ENCODE measurements at places on chromosomes 3 and 15.

- no peak for DNase-seq
These were observed 560.8 kb upstream of the TBL1XR1 start for GRCh38 chr3:177758126-177758525.

GRCh38 chr15:39021341-39021740 lies 456.7 kb upstream of the RASGRP1 start:
- no peak for DNase-seq

DNA sequence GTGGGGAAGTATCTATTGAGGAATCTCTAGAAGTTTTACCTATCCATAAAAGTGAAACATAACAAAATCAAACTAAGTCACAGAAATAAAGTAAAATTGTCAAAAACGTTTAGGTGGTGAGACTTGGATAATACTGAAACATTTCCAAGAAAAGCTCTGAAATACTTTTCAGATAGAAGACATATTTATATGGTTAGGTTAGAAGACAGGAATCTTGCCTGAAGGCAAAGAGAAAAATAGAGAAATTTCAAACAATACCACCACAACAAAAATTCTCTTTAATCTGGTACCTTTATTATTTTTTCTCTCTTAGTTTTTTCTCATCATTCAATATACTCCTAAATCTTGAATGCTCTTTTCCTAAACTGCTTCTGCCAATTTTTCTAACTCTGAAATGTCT lies 222.7 kb upstream of the PLSCR5 start:
- no peak for DNase-seq

DNA sequence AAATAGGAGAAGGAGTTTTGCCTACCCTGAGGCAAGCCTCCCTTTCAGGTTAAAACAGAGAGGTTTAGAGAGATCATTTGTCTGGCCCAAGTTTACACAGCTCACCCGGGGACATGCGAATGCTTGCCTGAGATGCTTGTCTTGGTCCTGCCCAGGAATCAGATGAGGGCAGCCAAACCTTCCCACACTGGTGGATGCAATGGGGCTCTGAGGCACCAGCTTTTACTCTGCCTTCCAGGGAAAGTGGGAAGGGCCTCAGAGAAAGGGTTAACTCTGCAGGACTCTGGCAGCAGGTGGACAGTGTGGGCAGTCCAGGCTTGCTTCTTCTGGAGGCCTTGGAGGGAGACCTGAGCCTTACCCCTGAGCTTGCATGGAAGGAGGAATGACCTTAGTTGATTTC lies 90.0 kb downstream of the LRRK1 start:
- DNase-seq, result no peak

DNA sequence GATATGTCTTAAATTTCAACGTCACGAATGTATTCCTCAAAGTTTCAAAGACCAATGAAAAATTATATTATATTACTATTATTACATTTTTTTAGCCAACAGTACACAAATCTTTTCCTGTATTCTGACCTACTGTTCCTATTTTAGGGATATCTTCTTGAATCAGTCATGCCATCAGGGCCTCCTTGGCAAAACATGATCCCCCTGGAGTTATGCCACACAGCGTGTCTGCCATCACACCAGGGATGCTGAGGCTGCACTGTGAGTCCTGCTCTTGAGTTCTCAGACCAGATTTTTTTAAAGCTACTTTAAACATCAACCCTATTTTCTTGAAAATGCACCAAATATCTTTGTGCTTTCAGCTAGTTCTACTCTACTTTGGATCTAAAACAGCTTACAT lies 425.9 kb upstream of the ZNF385D start:
- no peak for DNase-seq

GRCh38 chr3:187290503-187290902 lies 1.0 kb downstream of the MASP1 start:
- no peak for DNase-seq

- DNase-seq, result no peak
These were observed 2.2 kb upstream of the CX3CR1 start for GRCh38 chr3:39282057-39282456.

DNA sequence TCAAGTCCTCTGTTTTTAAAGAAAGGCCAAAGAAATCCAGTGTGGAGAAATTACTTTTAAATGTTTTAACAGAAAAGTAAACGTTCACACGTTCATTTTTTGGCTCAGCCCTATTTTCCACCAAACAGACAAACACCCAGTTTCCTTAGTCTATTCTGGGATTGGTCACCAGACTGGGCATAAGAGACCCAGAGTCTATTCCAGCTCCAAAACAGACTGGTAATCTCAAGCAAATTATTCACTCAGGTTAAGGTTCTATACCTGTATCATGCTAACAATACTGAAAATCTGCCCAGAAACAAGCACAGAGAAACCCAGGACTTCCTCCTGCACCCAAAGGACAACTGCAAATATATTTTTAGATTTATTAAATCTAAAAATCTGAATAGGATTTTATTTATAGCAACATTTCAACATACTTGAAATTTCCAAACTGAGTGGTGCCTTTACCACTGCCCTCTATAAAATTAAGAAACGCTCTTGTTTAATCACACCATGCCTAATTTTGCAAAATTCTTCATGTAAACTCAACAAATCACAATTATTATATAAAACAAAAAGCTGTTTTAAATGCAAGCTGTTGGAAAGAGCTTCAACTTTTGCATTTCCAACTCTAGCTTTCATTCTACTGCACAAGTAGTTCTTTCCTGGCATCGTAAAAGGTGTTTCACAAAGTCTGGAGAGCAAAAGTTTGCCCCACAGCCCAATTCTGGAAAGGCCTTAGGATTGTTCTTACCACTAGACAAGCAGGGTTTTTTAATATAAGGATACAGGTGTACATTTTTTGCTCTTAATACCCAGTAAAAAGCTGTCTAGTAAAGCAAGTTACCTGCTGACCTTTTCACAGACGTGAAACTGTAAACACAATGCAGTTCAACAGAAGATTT lies 18.7 kb downstream of the ZNF148 start:
- no peak for DNase-seq

- no peak for DNase-seq
These were observed 627.0 kb upstream of the TBL1XR1 start for GRCh38 chr3:177824190-177824786.

- DNase-seq, result peak; percentile 53
These were observed 227.5 kb downstream of the DTWD1 start for GRCh38 chr15:49848282-49848724.

- DNase-seq, result no peak
These were observed 519.3 kb upstream of the CADM2 start for GRCh38 chr3:84439476-84439875.

DNA sequence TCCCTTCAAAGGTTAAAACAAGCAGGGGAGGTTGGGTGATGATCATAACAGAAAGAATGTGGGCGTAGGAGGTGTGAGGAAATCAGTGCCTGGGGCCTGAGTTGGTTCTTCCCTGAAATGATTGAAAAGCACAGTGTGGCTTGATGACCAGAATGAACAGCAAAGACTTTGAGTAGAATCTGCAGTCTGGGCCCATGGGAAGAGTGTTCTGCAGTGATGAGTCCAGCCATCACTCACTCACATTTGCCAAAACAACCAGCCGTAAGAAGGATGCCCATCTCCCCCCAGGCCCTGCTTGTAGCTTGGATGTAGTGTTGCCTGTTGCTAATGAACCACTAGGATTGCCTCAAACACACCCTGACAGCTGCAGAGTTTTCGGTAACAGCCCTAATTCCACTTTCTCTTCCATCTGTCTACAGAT lies 67.9 kb downstream of the VGLL3 start:
- DNase-seq, result peak; percentile 46

DNA sequence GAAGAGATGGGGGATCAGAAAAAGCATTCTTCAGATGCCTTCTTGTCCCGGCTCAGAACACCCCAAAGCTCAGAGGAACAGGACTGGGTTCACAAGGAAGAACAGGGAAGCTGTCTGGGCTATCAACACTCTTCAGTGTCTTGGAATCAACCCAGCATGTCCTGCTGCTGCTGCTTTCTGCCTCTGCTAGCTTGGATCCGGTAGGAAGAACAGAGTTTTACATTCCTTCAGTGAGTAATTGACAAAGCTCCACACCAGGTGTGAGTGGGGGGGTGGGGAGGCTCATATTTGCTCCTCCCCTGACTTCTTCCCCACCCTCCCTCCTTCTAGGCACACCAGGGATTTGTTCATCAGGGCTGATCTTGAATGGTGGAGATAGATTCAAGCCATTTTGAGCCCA lies 13.1 kb upstream of the ETV5 start:
- no peak for DNase-seq

GRCh38 chr3:15520185-15520584 lies 1.3 kb downstream of the COLQ start:
- DNase-seq, result no peak

Measured in epithelial cell of prostate (primary cell).